Activated T-cell treated with anti-CD3 and anti-CD28 coated beads for 1 hour (primary cell): ENCODE measurements at places on chromosomes 11 and 22.

GRCh38 chr11:110298301-110298765 lies 1.9 kb upstream of the RDX start:
- no peak for DNase-seq

- DNase-seq, result no peak
Observed at GRCh38 chr11:71996517-71996916, 2.2 kb upstream of the IL18BP start.

GRCh38 chr22:27127911-27128310 lies 470.5 kb downstream of the MIAT start:
- no peak for DNase-seq

DNA sequence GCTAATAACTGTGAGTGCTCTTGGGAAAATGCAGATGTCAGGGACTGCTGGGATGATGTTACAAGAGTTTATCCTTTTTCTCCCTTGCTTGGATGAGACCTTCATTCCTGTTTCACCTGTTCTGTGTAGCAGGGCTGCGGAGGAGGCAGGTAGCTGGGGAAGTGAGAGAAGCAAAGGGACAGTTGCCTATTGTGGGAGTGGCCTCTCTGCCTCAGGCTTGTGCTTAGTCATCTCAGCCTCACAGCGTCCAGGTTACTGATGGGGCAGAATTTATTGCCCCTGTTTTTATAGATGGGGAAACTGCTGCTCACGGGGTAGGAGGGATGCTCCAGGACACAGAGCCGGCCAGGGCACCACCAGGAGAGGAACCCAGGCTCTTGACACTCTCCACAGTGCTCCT lies 1.7 kb downstream of the STX3 start:
- DNase-seq, result no peak

DNA sequence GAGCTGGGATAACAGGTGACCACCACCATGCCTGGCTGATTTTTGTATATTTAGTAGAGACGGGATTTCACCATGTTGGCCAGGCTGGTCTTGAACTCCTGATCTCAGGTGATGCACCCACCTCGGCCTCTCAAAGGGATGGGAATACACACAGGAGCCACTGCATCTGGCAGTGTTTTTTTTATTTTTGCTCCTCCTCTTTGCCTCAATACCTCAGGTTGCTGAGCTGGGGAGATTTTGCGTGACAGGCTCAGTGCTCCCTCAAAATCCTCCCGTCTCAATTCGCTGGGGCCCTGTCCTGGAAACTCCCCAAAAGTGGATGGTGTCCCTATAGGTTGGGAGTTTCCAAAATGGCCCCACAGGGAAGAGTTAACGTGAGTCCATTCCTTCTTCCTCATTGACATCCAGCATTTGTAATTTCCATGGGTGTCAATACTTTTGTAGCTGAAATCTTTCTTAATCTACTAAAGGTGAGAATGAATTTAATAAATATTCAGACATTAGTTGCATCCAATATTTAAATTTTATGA lies 71.8 kb downstream of the GGTLC2 start:
- no peak for DNase-seq

- DNase-seq, result no peak
Observed at GRCh38 chr11:33177676-33178336, 16.5 kb upstream of the CSTF3 start.

- DNase-seq, result no peak
Observed at GRCh38 chr11:1762537-1763302, 1.0 kb downstream of the CTSD start.
